Stimulated activated CD4-positive, alpha-beta T cell treated with anti-CD3 and anti-CD28 coated beads, TNF-alpha, amount 100 ng/mL, for 48 hours (primary cell): ENCODE measurements at places on chromosomes 4 and X.

DNA sequence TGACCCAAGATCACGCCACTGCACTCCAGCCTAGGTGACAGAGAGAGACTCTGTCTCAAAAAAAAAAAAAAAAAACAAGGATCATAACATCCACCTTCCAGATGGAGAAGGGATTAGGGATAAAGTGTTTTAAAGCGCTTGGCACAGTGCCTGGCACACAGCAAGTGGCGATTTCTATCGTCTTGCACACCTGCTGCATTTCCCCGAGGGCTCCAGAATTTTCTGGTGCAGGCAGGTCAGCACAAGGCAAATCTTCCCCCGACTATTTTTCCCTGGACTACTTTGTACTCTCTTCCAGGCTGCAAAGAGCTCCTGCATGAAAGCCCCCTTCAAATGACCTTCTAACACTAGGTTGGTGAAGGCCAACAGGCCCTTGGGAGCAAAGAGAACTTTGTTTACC is 57.3 kb downstream of the APBB2 start:
- no peak for DNase-seq

GRCh38 chr4:32789026-32789608 is 2068.9 kb downstream of the PCDH7 start:
- no peak for DNase-seq

DNA sequence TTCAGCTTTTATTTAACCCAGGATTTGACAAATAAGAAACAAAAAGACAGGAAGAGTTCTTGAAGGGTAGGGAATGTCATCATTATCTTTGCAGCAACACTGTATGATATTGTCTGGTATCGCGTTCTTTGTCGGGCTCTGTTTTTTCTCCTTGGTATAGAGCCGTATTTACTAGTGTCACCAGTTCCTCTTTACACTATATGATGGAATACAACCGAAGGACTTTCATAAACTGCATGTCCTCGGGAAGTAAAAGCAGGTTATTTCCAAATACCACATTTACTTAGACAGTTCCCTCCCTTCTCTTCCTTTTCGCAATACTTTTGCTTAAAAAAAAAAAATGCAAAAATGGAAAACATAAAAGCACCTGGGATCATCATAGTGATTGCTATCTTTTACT is 96.6 kb upstream of the IL13RA1 start:
- DNase-seq, result no peak

GRCh38 chrX:100615005-100615404 is 21.6 kb downstream of the TSPAN6 start:
- no peak for DNase-seq

- no peak for DNase-seq
These were observed 6.7 kb upstream of the TEX13D start for GRCh38 chrX:124325732-124326131.

DNA sequence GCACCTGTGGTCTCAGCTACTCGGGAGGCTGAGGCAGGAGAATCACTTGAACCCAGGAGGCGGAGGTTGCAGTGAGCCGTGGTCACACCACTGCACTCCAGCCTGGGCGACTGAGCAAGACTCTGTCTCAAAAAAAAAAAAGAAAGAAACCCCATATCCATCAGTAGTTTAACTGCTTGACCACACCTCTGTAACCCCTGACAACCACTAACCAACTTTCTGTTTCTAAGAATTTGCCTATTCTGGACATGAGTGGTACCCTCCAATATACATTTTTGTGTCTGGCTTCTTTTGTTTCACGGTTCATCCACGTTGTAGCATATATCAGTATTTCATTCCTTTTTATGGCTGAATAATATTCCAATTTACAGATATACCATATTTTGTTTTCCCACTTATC is 9.1 kb downstream of the PPAT start:
- no peak for DNase-seq

GRCh38 chrX:97704881-97705280 is 821.2 kb downstream of the RPA4 start:
- DNase-seq, result no peak

GRCh38 chrX:133627673-133628072 is 212.4 kb upstream of the GPC4 start:
- no peak for DNase-seq

DNA sequence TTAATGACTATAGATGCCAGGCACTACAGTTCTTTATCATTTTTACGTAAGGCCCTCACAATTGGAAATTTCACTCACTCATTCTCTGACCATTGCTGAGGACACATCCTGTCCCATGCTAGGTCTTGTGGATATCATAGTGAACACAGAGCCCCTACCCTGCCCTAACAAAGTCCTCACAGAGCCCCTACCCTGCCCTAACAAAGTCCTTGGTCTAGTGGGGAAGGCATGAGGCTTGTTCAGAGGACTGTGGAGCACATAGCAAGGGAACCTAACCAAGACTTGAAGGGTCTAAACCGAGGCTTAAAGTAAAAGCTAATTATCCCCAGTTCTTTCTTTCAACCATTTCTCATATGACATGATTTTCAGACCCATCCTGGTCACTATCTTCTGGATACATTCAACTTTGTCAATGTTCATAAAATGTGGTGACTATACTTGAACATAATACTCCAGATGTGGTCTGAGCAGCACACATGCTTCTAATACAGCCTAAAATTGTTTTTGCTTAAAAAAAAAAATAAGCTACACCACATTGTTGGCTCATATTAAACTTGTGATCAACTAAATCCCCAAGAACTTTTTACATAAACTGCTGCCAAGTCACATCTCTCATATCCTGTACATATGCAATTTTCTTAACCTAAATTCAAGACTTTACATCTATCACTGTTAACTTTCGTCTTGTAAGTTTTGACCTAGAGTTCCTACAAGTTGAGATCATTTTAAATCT is 77.0 kb downstream of the GPC3 start:
- DNase-seq, result no peak

DNA sequence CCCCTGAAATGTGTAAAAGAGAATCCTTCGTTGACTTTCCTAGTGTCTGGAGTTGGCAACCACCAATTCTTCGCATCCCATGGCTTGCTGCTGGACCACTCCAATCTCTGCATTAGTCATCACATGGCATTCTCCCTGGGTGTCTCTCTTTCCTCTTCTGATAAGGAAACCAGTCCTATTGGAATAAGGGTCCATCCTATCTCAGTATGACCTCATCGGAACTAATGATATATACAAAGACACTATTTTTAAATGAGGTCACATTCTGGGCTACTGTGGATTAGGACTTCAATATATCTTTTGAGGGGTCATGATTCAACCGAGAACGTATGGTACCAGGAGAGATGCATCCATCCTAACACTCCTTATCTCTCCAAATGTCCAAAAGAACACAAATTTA is 259.1 kb upstream of the CPEB2 start:
- DNase-seq, result no peak

DNA sequence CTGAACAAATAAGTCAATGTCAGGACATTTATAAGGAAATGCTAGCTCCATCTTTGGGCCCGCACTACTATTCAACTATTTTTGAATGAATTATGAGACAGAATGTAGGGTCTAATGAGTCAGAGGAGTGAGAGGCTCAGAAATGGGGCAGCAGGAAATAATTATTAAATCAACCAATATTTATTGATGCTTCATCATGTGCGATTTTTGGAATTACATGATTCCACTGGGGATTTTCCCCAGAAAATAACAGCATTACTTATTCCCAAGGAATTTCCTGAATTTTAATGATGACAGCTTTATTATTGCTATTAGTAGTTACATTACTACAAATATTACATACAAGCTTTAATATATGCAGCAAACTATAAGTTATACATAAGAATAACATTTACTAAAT is 49.3 kb upstream of the PHF8 start:
- DNase-seq, result no peak

DNA sequence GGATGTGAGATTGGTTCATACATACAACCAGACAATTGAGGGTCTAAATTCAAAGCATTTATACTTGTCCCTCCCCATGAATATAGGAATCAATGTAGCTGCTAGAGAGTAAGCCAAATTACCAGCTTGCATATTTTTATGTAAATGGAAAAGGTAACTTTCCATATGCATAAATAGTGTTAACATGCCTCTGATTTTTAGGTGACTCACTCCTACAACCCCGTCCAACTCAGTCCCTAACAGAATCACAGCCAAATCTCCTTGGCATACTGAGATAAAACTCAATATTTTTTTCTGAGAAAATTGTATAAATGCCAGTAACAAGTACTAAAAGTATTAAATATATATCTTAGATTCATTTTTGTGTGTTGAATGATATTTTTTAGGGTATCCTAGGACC is 67.2 kb downstream of the INPP4B start:
- DNase-seq, result no peak

GRCh38 chr4:121011780-121012340 is 60.5 kb downstream of the NDNF start:
- DNase-seq, result no peak

GRCh38 chrX:50180073-50180940 is 20.5 kb downstream of the AKAP4 start:
- no peak for DNase-seq

GRCh38 chr4:61783050-61783449 is 582.9 kb downstream of the ADGRL3 start:
- no peak for DNase-seq

- DNase-seq, result no peak
These were observed 129.2 kb upstream of the MSX1 start for GRCh38 chr4:4730249-4730648.

- DNase-seq, result no peak
These were observed 6.2 kb downstream of the SH3TC1 start for GRCh38 chr4:8205241-8205707.

DNA sequence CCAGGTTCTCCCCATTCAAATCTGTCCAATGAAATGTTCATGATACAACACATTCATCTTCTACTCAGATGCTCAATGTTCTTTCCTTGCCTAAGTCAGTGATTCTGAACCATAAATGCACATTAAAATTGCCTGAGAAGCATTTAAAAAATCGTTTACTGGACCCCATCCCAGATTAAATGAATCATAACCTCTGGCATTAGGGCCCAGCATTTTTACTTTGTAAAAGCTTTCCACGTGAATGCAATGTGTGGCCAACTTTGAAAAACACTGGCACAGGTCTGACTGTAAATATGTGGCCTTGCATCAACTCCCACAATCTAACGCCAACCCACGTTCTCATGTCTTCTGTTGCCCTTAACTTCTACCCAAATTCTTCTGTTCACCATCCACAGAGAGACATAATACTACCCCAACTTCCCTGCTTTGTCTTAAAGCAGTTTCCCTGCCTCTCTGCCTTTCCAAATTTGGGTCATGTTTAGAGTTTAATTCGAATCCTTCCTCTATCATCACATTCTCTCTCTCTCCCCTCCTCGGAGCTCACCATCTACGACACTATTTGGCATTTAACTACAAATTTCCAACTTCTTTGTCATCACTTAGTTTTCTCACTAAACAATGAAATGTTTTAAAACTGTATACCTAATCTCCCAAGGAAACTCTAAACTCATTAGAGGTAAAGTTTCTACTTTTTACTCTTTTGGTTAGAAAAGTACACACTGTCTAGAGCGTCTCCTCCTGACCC is 78.7 kb downstream of the PRKG2 start:
- DNase-seq, result no peak

- DNase-seq, result no peak
These were observed 103.6 kb downstream of the SORBS2 start for GRCh38 chr4:185708348-185708747.

DNA sequence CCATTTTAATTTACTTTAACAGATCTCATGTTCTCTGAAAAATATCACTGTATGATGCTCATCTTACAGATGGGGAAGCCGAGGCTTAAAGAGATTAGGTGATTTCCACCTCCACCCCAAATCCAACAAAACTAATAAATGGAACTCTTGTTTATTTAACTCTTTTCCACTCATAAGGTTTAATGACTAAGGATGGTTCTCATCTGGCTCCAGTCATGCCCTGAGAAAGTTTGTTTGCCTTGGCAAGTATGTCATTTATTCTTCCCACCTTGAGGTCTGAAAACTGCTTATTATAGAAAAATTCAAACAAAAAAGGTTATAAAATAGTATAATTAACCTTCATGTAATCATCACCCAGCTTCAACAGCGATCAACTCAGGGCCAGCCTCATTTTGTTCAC is 56.3 kb downstream of the PPEF2 start:
- no peak for DNase-seq

DNA sequence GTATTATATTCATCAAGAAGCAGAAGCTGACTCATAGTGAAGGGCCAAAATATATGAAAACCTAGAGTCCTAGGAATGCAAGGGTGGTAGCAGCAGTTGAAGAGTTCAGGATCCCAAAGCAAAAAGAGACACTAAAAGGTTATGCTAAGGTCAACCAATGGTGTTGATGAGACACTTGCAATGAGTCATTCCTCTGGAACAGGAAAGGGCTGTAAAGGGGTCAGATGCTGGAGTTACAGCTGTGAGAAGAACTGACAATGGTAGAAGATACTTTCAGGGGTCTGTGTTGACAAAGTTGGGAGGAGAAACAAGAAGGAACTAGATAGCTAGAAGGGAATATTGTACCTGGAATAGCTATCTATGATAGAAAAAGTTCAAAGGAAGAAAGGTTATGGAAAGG is 47.5 kb downstream of the ZGRF1 start:
- DNase-seq, result no peak

DNA sequence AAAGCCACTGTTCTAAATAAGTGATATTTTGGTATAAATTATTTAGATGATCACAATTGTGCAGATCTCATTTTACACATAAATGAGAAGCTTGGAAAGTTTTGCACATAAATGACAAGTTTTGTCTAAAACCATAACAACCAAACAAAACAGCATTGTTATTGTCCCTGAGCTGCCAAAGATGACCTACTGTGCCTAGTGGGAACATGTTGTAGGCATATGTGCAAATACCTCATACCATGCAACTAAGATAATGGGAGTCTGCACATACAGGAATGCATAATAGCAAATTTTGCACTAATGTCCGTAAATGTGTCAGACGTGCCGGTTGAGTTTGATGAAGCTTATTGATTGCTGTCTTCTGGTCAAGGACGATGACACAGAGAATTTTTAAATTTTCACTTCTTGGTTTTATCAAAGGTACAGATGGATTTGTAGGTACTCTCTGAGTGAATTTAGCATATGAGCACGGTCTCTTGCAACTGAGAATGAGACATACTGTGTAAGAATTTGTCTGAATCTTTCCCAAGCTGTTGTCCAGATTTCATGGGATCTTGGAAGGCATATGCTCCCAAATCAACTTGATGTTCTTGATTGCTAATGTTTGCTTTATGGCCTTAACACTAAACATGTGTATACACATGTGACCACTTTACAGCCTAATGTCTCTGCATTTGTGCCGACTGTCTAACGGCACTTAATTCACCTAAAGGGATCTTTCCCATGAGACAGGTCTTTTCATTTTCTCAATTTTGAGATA is 1133.5 kb downstream of the FAT4 start:
- DNase-seq, result no peak
